ENCODE measurements at places on chromosomes 6 and 20.

GRCh38 chr20:33339515-33340058 lies 56.6 kb downstream of the BPIFB1 start:
- no peak for DNase-seq

- DNase-seq: no peak
These were observed 17.0 kb downstream of the NCR2 start for GRCh38 chr6:41352396-41352795.

DNA sequence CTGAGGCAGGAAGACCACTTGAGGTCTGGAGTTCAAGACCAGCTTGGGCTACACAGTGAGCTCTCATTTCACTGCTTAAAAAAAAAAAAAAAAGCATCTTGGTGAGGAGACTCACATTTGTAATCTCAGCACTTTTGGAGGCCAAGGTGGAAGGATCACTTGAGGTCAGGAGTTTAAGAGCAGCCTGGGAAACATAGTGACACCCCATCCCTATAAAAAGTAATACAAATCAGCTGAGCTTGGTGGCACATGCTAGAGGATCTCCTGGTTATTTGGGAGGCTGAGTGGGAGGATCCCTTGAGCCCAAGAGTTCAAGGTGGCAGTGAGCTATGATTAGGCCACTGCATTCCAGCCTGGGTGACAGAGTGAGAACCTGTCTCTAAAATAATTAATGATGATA lies 29.4 kb upstream of the SYNCRIP start:
- DNase-seq: no peak

DNA sequence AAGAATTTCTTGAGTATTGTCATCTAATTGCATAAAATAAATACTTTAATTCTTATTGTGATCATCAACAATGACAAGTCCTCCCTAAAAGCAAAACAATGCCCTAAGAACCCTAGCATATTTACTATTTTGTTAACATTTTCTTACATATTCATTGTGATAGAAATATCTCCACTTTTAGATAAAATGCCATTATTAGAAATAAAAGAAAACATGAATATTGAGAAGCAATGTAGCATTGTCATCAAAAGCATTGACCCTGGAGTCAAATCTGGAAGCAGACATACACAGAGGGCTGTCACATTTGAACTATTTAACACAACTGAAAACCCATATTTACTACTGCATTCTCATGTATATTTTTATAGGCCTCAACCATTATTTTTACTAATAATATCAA lies 257.7 kb downstream of the SYNE1 start:
- no peak for DNase-seq

GRCh38 chr6:3499603-3500002 lies 42.8 kb upstream of the SLC22A23 start:
- no peak for DNase-seq

DNA sequence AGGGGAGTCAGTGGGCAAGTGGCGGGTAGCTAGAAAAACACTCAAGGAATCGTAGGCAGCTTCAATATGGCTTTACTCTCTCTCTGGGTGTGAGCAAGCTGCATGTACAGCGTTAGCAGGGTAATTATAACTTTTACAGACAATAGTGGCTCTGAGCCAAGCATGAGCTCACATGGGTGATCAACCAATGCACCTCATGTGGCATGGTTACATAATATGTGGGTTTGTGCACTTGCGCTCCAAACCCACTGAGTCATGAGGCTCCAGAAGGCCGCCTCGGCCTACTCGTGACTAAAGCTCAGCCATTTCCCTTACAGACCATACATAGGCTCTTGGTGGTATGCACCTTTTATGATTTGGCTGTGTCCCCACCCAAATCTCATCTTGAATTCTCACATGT lies 78.4 kb upstream of the FBXL4 start:
- no peak for DNase-seq

All from NCI-H1048 (cell line).